Activated CD4-positive, alpha-beta T cell treated with anti-CD3 and anti-CD28 coated beads, Interleukin-2, amount 10 ng/mL, durations not matched to agents 7 days and 5 days (primary cell): ENCODE measurements at places on chromosomes 2 and 18. TPM values are rescaled to one million over a fixed set of nuclear protein-coding genes. Genes with fewer than 3 reads are reported as not detected.

- H3K4me1 ChIP-seq: peaks cover 5% of the 10 kb centered on the region
- no peaks in the 10 kb centered on the region for H3K36me3 ChIP-seq
- H3K4me3 ChIP-seq: no peak overlapping the region
- H3K27me3 ChIP-seq: no peaks in the 10 kb centered on the region
- DNase-seq: no peak
Measured at GRCh38 chr2:177689623-177690022, 297.1 kb downstream of the AGPS start.

The MDH1B gene
- 0.40 TPM for total RNA-seq

- H3K27ac ChIP-seq: no peak overlapping the region
- H3K36me3 ChIP-seq: no peaks in the 10 kb centered on the region
- no peak for DNase-seq
- peaks cover 2% of the 10 kb centered on the region for H3K27me3 ChIP-seq
- H3K4me3 ChIP-seq: no peak overlapping the region
- H3K4me1 ChIP-seq: no peaks in the 10 kb centered on the region
Measured at GRCh38 chr2:233643128-233643527, 6.9 kb downstream of the UGT1A10 start.

DNA sequence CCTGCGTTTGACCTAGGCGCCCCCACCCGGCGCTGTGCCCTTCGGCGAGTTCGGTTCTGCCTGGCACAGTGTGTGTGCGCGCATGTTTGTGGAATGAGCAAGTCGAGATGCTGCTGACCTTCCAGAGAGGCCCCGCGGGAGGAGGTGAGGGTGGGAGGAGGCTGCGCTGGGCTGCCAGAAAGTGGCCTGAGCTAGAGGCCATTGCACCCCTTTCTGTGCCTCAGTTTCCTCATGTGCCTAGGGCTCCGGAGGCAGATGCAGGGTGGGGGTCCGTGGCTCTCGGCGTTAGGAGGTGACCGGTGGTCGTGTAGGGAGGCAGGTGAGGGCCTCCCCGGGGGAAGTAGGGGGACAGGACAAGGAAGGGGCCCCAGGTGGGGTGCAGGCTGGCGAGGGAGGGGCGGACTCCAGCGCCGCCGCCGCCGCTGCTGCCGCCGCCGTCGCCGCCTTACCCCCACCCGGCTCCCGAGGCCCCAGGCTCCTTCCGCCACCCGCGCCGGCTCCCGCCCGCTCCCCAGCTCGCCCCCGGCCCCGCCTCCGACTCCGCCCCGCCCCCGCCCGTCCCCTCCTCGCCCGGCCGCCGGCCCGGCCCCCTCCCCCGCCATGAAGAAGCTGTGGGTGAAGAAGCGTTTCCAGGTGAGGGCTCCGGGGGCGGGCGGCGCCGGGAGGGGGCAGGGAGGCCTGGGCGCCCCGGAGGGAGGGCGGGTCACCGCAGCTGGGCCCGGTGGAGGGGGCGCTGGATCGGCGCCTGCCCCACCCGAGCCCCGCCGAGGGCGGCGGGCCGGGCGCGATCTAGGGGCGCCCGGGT lies 7.0 kb downstream of the SPEG start:
- DNase-seq: peak; percentile 47
- H3K27ac ChIP-seq: no peak overlapping the region
- peaks cover 13% of the 10 kb centered on the region for H3K4me1 ChIP-seq
- H3K4me3 ChIP-seq: peak overlapping the region; percentile 38
- no peaks in the 10 kb centered on the region for H3K36me3 ChIP-seq

DNA sequence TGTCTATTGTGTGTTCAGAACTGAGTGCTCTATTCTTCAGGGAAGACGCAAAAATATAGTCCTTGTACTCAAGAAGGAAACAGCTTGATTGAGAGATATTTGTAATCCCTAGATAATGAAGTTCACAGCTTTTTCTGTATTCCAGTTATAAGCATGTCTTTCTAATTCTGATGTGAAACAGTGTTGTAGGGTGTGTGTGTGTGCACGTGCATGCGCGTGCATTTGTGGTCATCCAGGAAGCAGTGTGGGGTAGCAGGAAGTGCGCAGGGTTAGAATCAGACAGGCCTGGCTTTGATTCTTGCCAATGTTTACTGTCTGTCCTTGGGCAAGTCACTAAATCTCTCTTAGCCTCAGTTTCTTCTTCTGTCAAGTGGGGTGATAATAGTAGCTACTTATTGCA lies 87.9 kb downstream of the NPAS2 start:
- H3K36me3 ChIP-seq: no peaks in the 10 kb centered on the region
- DNase-seq: no peak
- H3K27me3 ChIP-seq: no peaks in the 10 kb centered on the region
- H3K4me1 ChIP-seq: peaks cover 14% of the 10 kb centered on the region

The MAP2 gene
- 0.12 TPM for total RNA-seq

The DNAJC5G gene
- total RNA-seq: not detected

- H3K4me1 ChIP-seq: peaks cover 73% of the 10 kb centered on the region
- peak overlapping the region; percentile 68 for H3K4me3 ChIP-seq
- peak; percentile 65 for DNase-seq
- peaks cover 61% of the 10 kb centered on the region for H3K36me3 ChIP-seq
Measured at GRCh38 chr2:230723363-230723762, 10.7 kb downstream of the CAB39 start.
